Activated gamma-delta T cell treated with Interleukin-2 at 50 U/mL for 16 hours (primary cell): ENCODE measurements at places on chromosomes 4 and X.

GRCh38 chr4:37070041-37070440, 174.5 kb upstream of the NWD2 start:
- DNase-seq: no peak

- no peak for DNase-seq
Observed at GRCh38 chr4:105909787-105910281, 14.6 kb downstream of the NPNT start.

DNA sequence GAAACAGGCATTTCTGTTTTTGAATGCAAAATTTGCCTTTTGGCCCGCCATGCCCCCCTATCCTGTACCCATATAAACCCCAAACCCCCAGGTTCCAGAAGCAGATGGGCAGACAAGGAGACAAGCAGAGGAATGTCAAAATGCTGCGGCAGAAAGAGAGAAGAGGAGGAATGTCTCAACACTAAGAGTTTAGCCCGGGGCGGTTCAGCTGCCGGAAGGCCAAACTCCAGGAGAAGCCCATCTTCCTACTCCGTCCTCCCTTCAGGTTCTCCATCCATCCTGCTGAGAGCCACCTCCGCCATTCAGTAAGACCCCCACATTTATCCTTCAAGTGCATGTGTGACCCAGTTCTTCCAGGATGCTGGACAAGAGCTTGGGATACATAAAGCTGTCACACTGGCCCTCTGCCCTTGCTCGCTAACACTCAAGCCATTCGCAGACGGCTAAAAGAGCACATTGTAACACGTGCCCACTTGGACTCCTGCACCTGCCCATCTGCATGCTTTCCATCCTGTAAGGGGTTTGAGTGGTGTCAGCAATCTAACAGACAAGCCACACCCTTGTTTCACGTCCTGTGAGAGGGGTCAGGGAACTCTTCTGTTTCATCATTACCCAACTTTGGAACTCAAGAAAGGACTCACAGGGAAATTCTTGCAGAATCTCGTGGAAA, 31.3 kb downstream of the TLR10 start:
- DNase-seq: no peak

GRCh38 chrX:151183233-151183753, 6.9 kb downstream of the GPR50 start:
- no peak for DNase-seq

GRCh38 chr4:126215759-126216158, 901.0 kb downstream of the FAT4 start:
- no peak for DNase-seq

DNA sequence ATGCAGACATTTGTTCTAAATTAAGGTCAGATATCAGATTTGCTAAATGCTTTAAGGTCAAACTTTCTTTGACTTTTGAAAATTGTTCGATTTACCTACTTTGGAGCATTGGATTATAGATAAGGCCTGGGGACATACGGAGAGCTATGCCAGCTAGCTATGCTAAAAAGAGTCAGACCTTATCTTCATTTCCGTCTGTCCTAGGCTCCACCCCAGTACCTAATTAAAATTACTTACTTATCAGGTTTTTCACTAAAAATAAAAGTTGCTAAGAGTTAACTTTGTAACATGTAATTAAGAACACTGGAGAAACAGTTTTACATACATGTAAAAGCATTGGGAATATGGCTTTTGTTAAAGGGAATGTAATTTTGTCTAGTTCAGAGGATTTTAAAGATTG, 7.1 kb upstream of the TMEM35A start:
- no peak for DNase-seq

DNA sequence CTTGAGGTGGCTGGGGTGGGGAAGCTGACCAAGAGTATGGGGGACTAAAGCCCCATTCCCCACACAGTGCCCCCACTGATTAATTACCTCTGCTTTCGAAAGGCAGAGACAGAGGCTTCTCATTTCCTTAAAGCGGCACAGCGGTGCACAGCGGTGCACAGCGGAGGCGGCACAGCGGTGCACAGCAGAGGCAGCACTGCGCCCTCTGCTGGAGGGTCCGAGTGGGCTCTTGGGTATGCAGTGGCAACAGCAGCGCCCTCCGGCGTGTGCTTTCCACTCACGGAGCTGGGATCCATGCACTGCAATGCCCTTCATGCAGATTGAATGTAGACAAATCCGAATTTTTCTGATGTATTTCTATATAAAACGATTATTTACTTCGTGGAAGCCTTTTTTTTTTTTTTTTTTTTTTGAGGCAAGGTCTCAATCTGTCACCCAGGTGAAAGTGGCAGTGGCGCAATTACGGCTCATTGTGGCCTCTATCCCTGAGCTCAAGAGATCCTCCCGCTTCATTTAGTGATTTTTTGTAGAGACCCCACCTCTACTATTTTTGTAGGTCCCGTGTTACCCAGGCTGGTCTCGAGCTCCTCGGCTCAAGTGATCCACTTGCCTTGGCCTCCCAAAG, 19.7 kb upstream of the PRPS2 start:
- DNase-seq: peak; percentile 53
